ENCODE measurements at places on chromosomes 2 and 18.

DNA sequence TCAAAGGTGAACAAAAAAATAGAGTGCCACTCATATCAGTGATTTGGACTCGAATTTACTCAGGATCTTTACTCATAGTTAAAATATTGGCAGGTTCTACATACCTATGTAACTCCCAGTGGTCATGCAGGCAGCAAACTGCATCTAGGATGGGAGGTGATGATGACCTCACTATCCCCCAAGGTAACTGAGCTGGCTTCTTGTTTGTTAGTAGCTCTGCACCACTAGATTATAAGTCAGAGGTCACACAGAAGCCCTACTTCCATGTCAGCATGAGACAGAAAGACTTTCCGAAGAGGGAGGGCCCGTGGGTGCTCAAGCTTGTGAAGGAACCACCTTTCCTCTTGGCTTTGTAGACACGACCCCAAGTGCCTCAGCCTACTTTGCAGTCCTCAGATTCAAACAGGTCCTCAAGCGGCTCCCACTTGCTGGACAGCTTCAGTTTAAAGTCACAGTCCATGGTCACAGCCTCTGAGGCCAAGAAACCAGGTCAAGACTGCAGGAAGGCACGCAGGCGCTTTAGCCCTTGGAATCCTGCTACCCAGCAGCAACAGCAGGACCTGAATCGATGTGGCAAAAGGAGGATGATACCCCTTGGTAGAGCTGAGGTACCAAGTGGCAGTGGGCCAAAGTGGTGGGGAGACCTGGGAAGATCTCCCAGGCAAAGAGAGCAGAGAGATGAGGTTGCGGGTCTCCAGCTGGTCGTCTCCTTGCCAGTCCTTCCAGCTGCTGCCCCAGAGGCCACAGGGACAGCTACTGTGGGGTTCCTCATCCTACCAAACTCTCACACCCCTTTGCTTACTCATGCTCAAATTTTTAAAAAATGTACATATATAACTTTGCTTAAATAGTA, 4.3 kb downstream of the NTSR2 start:
- no peak for DNase-seq

DNA sequence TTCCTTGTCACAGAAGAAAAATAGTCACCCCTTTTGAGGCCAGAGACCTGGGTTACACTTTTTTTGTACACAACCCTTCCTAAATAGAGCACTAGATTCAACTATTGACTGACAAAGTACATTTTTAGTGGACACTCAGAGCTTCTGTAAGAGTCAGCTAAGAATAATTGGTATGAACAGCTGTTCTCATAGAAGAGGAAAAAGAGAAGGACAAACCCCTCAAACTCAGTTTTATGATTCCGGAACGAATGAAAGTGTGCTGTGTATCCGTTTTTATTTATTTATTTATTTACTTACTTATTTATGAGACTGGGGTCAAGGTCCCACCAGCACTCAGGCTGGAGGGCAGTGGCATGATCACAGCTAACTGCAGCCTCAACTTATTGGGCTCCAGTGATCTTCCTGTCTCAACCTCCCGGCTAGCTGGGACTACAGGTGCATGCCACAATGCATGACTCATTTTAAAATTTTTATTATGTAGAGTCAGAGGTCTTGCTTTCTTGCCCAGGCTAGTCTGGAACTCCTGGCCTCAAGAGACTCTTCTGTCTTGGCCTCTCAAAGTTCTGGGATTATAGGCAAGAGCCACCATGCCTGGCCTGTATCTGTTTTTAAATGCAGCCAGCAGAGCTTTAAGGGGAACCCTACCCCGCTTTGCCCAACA, 36.0 kb upstream of the FZD5 start:
- no peak for DNase-seq

- DNase-seq = no peak
These were observed 462.2 kb downstream of the BCL11A start for GRCh38 chr2:60091266-60091665.

DNA sequence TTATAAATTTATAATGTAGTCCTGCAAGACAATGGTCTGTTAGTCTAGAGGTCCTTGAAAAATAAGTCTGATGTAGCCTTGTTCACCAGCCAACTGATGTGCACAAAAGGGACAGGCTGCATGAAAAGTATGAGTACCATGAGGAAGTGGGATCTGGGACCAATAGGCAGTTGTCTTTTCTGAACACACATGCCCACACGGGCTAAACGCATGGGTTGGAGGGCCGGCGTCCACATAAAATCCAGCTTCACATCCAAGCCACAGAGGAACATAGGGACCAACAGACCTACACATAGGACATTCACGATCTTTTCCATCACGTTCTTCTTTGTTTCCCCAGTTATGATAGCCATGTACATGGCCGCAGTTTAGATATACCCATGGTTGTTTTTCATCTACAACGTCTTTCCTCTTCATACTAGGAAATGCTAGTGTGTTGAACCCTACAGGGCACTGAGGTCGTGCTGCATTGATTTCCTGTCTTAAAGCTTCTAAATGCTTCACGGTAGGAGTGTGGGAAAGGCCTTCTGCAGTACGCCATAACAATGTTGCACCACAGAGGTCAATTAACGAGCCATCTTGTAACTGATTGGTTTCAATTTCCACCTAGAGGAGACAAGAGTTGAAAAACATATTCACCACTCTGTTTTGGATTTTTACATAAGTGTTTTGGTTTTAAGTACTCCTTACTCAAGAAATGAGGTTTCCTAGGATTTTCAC, 49.4 kb downstream of the PELI1 start:
- no peak for DNase-seq

DNA sequence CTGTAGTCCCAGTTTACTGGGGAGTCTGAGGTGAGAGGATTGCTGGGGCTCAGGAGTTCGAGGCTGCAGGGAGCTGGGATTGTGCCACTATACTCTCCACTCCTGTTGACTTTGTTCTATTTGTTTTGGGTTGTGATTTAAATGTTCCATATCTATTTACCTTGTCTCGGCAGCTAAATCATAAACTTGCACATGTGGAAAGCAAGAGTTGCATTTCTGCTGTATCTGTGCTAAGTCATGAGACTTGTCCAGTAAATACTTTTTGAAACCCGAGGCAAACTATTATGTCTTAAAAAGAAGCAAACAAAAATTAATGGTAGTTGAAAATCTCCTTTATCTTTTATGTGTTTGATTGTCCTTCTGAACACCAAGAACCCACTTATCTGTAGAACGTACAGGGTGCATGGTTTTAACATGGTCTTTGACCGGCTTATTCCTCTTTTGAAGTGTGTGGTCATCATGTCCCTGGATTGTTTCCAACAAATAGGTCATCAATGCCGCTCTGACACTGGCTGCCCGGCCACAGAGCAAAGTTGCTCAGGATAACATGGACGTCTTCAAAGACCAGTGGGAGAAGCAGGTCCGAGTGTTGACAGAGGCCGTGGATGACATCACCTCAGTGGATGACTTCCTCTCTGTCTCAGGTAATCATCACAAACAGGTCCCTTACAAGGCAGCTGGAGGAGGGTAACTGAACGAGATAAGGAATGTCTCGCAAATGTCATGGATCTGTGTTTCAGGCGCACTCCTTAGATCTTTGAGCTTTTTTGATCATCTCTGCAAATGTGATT, 241.1 kb upstream of the LRRTM1 start:
- DNase-seq = no peak

- no peak for DNase-seq
These were observed 66.3 kb upstream of the SCG2 start for GRCh38 chr2:223668302-223668998.

- no peak for DNase-seq
These were observed 90.6 kb downstream of the USP34 start for GRCh38 chr2:61380056-61380881.

DNA sequence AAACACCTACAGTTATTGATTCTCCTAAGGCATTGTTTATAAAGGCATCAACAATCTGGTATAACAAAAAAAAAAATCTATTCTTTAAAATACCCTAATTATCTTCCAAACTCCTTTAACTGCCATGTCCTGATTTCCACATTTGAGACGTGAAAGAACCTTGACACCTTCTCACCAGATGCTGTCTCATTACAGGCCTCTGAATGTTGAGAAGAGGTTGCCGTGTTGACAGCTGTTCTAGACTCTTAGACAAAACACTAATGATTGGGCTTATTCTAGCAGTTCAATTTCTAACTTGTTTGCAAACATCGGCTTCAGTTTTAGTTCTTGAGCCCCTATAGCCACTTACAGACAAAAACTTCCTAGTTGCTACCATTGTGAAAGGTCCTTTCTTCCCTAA, 988.8 kb downstream of the LRP1B start:
- no peak for DNase-seq

All from stimulated activated CD4-positive, alpha-beta T cell treated with anti-CD3 and anti-CD28 coated beads, Interleukin-12 subunit alpha, Interleukin-12 subunit beta, amount 100 ng/mL, for 4 hours (primary cell).